ENCODE measurements at places on chromosomes 2 and 18. TPM values are rescaled to one million over a fixed set of nuclear protein-coding genes. Genes with fewer than 3 reads are reported as not detected.

DSG1 gene
- not detected for total RNA-seq

CYRIA gene
- total RNA-seq = 0.14 TPM

BOLL gene
- not detected for total RNA-seq

BMPR2 gene
- total RNA-seq = 13.7 TPM

CCL20 gene
- 7.7 TPM for total RNA-seq

ZNF24 gene
- total RNA-seq = 11.7 TPM

RTP5 gene
- not detected for total RNA-seq
